Colonic mucosa (tissue), 4 donors: ENCODE measurements at places on chromosomes 3 and 15. TPM values are rescaled to one million over a fixed set of nuclear protein-coding genes. Genes with fewer than 3 reads are reported as not detected.

ATP8B4 gene
- 3.0 TPM for total RNA-seq

FBXL22 gene
- total RNA-seq = 4.4 TPM

SLC27A2 gene
- total RNA-seq = 55.7 TPM

- no peak overlapping the region for H3K4me3 ChIP-seq
- H3K4me1 ChIP-seq = no peaks in the 10 kb centered on the region
- no peak for DNase-seq
- H3K27ac ChIP-seq = no peak overlapping the region
- no peaks in the 10 kb centered on the region for H3K27me3 ChIP-seq
These were observed 70.7 kb downstream of the WNT5A start for GRCh38 chr3:55416331-55416821.

GRCh38 chr3:52281981-52282801 lies 3.7 kb upstream of the WDR82 start:
- H3K27me3 ChIP-seq = no peaks in the 10 kb centered on the region
- no peaks in the 10 kb centered on the region for H3K4me1 ChIP-seq
- no peaks in the 10 kb centered on the region for H3K36me3 ChIP-seq
- peak overlapping the region; percentile 40 for H3K27ac ChIP-seq
- no peak overlapping the region for H3K4me3 ChIP-seq

DNA sequence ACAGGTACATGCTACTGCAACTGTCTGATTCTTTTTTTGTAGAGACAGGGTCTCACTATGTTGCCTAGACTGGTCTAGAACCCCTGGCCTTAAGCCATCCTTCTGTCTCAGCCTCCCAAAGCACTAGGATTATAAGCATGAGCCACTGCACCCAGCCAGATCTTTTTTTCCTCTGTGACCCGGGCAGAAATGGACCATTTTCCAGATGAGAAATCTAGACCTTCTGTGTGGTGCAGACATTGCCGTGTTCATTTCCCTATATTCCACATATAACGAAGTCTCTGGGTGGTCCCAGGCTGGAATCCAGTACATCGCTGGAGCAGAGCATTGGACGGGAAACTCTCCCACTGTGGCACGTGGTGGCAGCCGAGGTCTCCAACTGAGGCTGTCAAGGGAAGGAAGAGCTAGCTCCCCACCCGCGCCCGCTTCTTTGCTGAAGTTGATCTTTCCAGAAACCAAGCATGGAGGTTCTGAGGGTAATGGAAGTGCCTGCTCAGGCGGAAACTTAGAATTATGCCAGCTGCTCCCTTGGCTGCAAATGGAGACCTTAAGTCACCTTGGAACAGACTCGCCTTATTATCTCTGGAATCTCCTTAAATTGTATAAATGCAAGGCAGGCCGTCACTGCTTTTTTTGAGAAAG lies 23.1 kb upstream of the TXNRD3 start:
- no peak overlapping the region for H3K4me3 ChIP-seq
- no peaks in the 10 kb centered on the region for H3K4me1 ChIP-seq
- H3K27ac ChIP-seq = no peak overlapping the region
- no peak for DNase-seq
- no peaks in the 10 kb centered on the region for H3K27me3 ChIP-seq
- H3K36me3 ChIP-seq = no peaks in the 10 kb centered on the region

GRCh38 chr3:82165266-82165665 lies 403.8 kb upstream of the GBE1 start:
- no peaks in the 10 kb centered on the region for H3K36me3 ChIP-seq
- H3K27ac ChIP-seq = no peak overlapping the region
- no peaks in the 10 kb centered on the region for H3K4me1 ChIP-seq
- H3K27me3 ChIP-seq = no peaks in the 10 kb centered on the region
- no peak for DNase-seq
- no peak overlapping the region for H3K4me3 ChIP-seq

GRCh38 chr15:22786868-22787698 lies 639 bp downstream of the NIPA1 start:
- no peaks in the 10 kb centered on the region for H3K4me1 ChIP-seq
- peak overlapping the region; percentile 50 for H3K27ac ChIP-seq
- DNase-seq = peak; percentile 33
- peak overlapping the region; percentile 79 for H3K4me3 ChIP-seq

- DNase-seq = peak; percentile 36
- H3K27me3 ChIP-seq = no peaks in the 10 kb centered on the region
- peak overlapping the region; percentile 80 for H3K27ac ChIP-seq
- no peak overlapping the region for H3K4me3 ChIP-seq
- H3K4me1 ChIP-seq = peaks cover 6% of the 10 kb centered on the region
These were observed 187.3 kb upstream of the ATP11B start for GRCh38 chr3:182605882-182606611.

GRCh38 chr3:126571078-126571477 lies 12.3 kb upstream of the C3orf22 start:
- H3K4me3 ChIP-seq = no peak overlapping the region
- no peaks in the 10 kb centered on the region for H3K4me1 ChIP-seq
- no peak overlapping the region for H3K27ac ChIP-seq
- DNase-seq = no peak
- no peaks in the 10 kb centered on the region for H3K36me3 ChIP-seq

- DNase-seq = no peak
- peaks cover 15% of the 10 kb centered on the region for H3K4me1 ChIP-seq
- H3K36me3 ChIP-seq = no peaks in the 10 kb centered on the region
- no peaks in the 10 kb centered on the region for H3K27me3 ChIP-seq
- H3K4me3 ChIP-seq = no peak overlapping the region
These were observed 128.2 kb upstream of the HES1 start for GRCh38 chr3:194007592-194008337.

DNA sequence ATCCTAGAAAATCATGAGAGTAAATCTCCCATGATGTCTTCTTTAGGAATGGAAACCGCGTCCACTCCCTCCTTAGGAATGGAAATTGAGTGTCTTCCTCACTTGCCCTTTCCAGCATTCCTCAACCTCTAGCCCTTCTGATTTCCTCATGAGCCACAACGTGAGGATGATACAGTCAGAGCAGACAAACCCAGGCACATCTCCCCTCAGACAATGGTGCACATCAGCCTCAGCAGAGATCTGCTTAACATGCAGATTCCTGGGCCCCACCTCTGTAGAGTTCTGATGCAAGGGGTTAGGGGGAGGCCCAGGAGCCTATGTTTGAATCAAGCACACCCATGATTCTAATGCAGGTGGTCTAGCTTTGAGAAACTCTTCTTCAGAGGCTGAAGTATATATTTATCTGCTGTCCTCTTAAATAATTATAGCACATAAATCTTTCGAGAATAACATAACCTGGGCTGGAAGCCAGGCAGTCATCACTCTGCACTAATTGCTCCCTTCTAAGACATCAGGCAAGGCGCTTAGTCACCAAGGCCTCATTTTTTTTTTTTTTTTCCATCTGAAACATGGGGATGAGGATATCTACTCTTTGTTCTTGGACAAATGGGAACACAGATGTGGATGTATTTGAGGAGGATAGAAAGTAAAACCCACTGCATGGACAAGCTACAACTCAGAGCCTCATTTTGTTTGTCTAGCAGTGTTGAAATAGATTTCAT lies 81.7 kb downstream of the PRICKLE2 start:
- H3K27ac ChIP-seq = no peak overlapping the region
- no peaks in the 10 kb centered on the region for H3K27me3 ChIP-seq
- H3K4me1 ChIP-seq = no peaks in the 10 kb centered on the region
- H3K4me3 ChIP-seq = no peak overlapping the region
- no peaks in the 10 kb centered on the region for H3K36me3 ChIP-seq
- no peak for DNase-seq

DNA sequence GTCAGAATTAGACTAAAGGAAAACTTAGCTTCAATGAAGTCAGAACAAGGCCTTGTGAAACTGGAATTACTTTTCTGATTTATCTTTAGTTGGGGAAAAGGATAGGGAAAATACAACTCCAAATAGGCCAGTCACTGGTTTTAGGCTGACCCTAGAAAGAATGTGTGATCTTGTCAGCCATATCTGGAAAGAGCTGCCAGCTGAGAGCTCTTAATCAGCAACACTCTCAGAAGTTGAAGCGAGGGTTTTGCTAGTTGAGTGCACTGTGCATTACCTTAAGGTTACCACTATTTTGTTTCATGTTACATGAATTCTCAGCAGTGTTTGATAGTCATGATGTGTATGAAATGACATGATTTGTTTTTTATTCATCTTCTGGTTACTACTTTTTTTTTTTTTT lies 905.3 kb upstream of the ALCAM start:
- no peaks in the 10 kb centered on the region for H3K27me3 ChIP-seq
- no peaks in the 10 kb centered on the region for H3K4me1 ChIP-seq
- H3K4me3 ChIP-seq = no peak overlapping the region

- H3K4me1 ChIP-seq = no peaks in the 10 kb centered on the region
- H3K36me3 ChIP-seq = no peaks in the 10 kb centered on the region
- no peak overlapping the region for H3K27ac ChIP-seq
- DNase-seq = no peak
These were observed 53.3 kb upstream of the TBC1D5 start for GRCh38 chr3:17795711-17796110.

DNA sequence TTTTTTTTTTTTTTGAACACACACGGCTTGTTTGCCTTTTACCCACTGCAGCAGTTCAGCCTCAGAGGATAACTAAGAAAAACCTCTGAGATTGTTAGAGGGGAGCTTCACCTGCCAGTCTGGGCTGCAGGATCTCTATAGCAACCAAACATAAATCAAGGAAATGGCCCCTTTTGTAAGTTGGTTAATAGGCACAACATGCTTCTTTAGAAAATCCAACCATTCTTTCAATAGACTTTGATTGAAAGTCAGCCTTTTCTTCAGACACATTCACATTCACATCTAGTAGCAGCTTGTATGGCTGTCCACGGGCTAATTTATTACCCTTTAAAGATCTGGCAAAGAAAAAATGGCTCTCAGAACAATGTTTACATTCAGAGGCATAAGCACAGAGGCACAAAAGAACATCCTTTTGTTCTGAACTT lies 136.6 kb upstream of the RARB start:
- no peak for DNase-seq
- H3K4me1 ChIP-seq = no peaks in the 10 kb centered on the region
- H3K36me3 ChIP-seq = no peaks in the 10 kb centered on the region
- H3K27me3 ChIP-seq = no peaks in the 10 kb centered on the region
- no peak overlapping the region for H3K4me3 ChIP-seq
